ENCODE measurements at places on chromosomes 5 and 9. TPM values are rescaled to one million over a fixed set of nuclear protein-coding genes. Genes with fewer than 3 reads are reported as not detected.

The CSF2 gene
- 0.47 TPM for total RNA-seq

The GPR150 gene
- total RNA-seq: not detected

The KIF12 gene
- total RNA-seq: 2.3 TPM

The N4BP3 gene
- 0.67 TPM for total RNA-seq

The TLE1 gene
- total RNA-seq: 96.8 TPM

The TDRD7 gene
- total RNA-seq: 11.9 TPM

All from A549 treated with GW870086 at 1 μM for 4 hours (cell line).